LHCN-M2 (cell line): ENCODE measurements at places on chromosomes 4 and X. TPM values are rescaled to one million over a fixed set of nuclear protein-coding genes. Genes with fewer than 3 reads are reported as not detected.
A peak's percentile ranks its signal among the peaks of the same experiment; 100 is the strongest.

DNA sequence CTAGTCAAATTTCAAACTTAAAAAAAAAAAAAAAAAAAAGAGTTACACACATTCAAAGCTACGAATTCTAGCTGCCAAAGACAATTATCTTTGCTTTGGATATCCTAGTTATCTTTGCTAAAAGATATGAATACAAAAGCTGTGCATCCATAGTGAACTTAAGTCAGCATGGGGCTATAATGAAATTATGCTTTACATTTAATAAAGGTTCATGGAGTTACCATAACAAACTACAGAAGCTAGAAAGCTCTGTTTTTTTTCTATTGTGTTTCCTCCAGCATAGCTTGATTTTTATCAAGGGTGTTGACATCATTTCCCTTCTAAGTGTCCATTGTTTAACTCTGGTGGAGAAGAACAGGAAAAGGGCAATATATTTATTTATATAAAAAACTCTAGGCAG lies 234.1 kb downstream of the ANKRD50 start:
- no peak for DNase-seq

DNA sequence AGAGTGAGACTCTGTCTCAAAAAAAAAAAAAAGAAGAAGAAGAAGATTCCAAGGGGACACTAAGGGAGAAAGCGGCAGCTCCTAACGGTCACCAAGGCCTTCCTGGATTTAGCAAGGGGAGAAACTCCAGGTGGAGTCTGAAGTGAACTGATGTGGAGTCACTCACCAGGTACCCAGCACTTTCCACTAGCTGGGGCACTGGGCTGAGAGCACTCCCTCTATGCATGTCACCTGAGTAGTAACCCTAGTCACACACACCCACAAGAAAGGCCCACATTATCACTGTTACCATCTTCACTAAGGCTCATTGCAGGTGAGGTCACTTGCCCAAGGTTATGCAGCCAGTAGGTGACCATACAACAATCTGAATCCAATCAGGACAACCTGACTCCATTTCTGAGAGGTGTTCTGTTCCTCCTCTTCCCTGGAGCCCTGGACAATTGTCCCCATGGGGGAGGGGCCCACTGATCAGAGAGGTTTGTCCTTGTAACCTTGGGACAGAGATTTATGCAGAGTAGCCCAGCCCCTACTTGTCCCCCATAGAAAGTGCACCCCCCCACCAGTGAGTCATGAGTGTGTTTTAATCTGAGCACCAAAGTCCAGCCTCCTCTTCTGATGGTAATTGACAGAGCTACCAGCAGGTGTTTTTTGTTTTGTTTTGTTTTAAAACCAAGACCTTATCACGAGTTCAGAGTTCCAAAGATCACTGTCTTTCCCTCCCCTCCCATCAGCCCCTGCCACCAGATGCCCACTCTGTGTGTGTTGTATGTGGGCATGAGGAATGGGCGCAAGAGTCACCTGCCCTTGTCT lies 5.9 kb upstream of the SASH3 start:
- DNase-seq: no peak

- no peak for DNase-seq
Observed at GRCh38 chrX:115582616-115583495, 21.9 kb downstream of the PLS3 start.

DNA sequence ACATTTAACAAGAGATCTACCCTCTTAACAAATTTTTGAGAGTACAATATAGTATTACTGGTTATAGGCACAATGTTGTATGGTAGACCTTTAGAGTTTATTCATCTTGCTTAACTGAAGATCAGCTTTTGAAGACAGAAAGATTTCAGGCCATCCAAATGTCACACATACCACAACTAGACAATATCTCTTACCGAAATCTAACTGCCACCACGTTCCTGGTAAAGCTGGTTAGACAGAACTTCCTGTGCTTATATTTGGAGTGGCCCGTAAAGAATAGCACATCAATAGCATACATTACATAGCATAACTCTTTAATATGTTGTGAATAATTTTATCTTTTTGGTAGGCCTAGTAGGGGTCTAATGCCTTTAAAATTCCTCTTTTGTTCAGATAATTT lies 29.8 kb upstream of the ARHGEF6 start:
- no peak for DNase-seq

DNA sequence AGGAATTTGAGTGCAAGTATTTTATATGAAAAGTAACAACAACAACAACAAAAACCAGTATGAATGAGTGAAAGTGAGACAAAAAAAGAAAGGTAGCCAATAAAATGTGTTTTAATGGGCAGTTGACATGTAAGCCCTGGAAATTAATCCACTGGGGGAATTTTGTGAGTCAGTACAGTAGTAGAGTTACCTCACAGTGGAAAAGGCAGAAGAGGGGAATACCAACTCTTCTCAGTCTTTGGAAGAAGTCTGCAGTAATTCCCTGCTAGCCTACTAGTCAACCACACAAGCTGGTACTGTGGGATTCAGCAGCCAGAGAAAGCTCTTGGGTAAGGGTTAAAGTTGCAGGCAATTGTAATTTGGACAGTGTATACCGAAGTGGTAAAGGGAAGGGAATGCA lies 76.3 kb upstream of the IL15 start:
- DNase-seq: no peak

ADAM29 gene
- not detected in 2 replicates for total RNA-seq

GRCh38 chrX:39922926-39923325 lies 174.8 kb downstream of the BCOR start:
- no peak for DNase-seq

DNA sequence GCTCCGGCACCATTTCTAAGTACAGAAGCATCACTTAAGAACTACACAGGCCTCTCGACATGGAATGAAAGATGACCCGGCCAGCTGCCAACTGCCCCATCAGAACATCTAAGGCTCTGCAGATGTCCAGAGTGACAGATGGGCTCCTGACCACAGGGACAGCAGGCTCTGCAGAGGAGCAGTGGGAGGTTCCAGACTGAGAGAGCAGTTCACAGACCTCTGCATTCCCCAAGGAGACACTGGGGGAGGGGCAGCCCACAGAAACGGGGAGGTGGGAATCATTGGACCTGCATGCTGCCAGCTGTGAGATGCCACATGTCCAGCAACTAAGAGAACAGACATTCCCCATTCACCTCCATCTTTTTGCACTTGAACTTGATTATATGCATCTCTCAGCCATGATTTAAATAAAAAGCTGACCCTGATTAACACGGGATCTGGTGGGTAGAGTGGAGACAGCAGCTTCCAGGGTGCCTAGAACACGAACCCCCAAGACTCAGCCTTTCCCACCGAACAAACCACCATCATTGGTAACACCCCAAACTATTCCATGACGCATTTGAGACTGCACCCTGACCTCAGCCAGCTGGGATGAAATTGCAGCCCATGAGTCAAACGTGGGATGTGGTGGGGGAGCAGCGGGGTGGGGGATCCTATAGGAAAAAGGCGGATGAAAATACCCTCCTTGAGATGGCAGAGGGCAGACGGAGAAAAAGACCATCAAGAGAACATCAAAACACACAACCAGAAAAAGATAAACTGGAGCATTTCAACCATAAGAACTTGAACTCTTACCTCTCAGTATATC lies 47.2 kb downstream of the AFAP1 start:
- peak; percentile 100 for DNase-seq

DNA sequence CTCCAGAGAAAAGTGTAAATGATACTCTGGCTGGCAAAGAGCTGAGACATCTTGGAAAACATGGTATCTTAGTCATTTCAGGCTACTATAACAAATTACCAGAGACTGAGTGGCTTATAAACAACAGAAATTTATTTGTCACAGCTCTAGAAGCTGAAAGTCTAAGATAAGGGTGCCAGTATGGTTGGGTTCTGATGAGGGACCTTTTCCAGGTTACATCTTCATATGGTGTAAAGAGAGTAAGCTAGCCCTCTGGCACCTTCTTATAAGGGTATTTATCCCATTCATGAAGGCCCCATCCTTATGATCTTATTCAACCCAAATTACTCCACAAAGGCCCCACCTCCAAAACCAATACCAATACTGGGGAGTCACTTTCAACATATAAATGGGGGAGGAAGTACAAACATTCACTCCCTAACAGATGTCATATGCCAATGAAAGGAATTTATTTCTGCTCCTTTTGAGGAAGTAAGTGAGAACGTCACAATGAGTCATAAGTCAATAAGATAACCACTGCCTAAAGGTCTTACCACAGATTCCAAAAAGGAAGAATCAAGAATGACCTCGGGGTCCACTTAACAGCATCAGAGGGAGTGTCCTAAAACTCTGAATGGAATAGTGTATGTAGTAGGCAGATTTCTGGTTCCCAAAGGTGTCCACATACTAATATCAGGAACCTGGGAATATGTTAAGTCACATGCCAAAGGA lies 246.6 kb downstream of the OPHN1 start:
- peak; percentile 65 for DNase-seq

GRCh38 chrX:27619975-27620374 lies 29.8 kb downstream of the DCAF8L2 start:
- DNase-seq: no peak

GRCh38 chrX:86507331-86507730 lies 359.1 kb downstream of the DACH2 start:
- no peak for DNase-seq

- DNase-seq: peak; percentile 71
Observed at GRCh38 chr4:84887824-84888223, 78.7 kb downstream of the WDFY3 start.

DNA sequence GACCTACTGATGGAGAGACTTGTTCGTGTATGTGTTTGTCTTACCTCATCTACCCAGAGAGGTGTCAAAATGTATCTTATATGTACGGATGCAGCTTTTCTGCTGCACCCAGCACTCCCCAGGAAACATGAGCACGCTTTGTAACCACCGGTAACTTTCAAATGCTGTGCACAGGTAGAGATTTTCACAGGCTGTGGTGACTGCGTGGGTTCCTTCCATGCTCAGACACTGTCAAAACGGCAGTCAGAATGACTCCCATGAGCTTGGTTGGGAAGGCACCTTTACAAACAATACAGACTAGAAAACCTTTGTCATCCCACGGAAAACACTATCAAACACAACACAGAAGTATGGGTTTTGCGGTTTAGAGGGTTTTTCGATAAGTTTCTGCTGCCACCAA lies 28.2 kb downstream of the F11 start:
- no peak for DNase-seq

XG gene
- 0.06 TPM in 1 of 2 replicates, not detected in the other for total RNA-seq

- no peak for DNase-seq
Observed at GRCh38 chrX:132022198-132022966, 720 bp upstream of the STK26 start.

DNA sequence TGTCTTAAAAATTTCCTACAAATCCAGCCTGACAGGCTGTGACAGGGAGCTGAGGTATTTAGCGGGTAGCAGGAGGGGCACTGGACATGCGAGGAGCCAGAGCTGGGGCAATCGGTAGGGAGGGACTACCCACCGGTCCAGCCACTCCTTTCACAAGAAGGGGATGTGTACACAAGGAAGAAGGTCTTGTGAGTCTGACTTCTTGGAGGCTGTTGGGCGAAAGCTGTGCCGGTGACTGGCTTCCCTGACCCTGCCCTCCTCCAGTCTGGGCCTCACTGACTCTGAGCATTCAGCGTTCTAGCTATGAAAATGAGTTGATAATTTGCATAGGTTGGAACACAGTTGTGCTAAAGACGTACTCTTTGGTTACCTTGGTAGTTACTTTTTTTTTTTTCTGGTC lies 12.7 kb upstream of the CXCL8 start:
- DNase-seq: no peak

GRCh38 chr4:173057901-173058300 lies 110.7 kb upstream of the GALNT7 start:
- peak; percentile 82 for DNase-seq

GRCh38 chrX:68732906-68733493 lies 85.5 kb downstream of the STARD8 start:
- DNase-seq: peak; percentile 35

DNA sequence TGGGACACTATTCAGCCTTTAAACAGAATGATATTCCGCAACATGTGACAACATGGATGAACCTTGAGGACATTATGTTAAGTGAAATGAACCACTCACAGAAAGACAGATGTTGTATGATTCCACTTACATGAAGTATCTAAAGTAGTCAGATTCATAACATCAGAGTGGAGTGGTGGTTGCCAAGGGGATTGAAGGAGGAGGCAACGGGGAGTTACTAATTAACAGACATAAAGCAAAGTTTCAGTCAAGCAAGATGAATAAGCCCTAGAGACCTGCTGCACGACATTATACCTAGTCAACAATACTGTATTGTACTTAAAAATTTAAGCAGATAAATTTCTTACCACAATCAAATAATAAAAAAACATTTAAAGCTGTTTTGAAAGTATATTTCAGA lies 105.0 kb upstream of the NR0B1 start:
- DNase-seq: no peak

DNA sequence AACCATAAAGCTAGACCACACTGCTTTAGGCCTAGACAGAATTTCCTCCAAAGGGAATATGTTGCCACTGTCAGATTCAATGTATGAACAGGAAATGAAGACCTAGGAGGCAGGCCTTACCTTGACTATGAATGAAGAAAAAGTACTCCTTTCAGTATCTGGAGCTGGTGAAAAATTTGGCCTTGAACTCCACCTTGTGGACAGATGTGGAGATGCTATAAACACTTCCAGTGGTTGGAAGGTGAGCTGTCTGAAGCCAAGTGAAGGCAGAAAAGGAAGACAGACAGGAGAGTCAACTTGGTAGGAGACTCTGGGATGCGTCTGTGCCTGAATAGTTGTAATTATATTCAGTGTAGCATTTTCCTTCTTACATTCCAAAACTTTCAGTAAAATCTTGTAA lies 17.2 kb downstream of the SPIN3 start:
- DNase-seq: peak; percentile 32

ADD1 gene
- total RNA-seq: 142 and 149 TPM in 2 replicates

FRG2 gene
- not detected in 2 replicates for total RNA-seq

ETDB gene
- total RNA-seq: not detected in 2 replicates

DNA sequence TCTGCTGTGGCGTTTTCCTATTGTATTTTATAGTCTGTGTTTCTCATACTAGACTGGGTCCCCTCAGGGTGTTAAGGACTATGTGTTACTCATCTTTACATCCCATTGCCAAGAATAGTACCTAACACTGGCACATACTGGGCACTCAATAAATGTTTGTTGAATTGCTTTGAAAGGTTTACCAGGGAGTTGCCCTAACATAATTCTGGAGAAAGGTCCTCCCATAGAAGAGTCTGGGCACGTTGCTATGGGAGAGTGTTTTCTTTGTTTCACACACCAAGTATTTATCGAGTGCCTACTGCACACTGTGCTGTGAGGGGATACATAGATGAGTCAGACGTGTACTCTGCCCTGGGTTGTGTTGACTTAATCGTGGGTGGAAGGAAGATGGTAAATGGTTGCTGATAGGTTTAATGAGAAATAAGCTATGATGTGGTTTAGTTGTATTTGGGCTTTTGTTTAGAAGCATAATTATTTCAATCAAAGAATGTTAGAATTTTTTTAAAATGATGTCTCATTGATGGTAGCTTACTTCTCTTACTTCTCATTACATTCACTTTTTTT lies 42.9 kb downstream of the AFF1 start:
- DNase-seq: peak; percentile 53

DNA sequence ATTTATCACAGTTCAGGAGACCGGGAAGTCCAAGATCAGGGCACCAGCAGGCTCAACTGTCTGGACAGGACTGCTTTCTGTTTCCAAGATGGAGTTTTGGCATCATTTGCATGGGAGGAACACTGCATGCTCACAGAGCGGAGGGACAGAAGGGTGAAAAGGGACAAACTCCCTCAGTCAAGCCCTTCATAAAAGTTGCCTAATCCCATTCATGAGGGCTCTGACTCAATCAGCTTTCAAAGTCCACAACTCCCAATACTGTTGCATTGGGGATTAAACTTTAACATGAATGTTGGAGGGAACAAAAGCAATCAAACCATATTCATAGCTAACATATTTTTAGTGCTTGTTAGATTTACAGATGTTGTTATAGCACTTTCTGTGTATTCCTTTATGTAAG lies 158.9 kb upstream of the MAD2L1 start:
- no peak for DNase-seq

- no peak for DNase-seq
Observed at GRCh38 chrX:154046940-154047610, 27.4 kb upstream of the IRAK1 start.
